ENCODE measurements at places on chromosomes 12 and 14. TPM values are rescaled to one million over a fixed set of nuclear protein-coding genes. Genes with fewer than 3 reads are reported as not detected.

TSPAN19 gene
- not detected for total RNA-seq

CFAP251 gene
- total RNA-seq = 0.61 TPM

ATP23 gene
- total RNA-seq = 11.9 TPM

ASCL1 gene
- not detected for total RNA-seq

FBXO33 gene
- total RNA-seq = 6.7 TPM

Measured in right cardiac atrium (tissue), 5 donors.